ENCODE measurements at places on chromosomes 7 and 10. TPM values are rescaled to one million over a fixed set of nuclear protein-coding genes. Genes with fewer than 3 reads are reported as not detected.

Gene AMZ1
- 0.88 TPM for total RNA-seq

Gene HSPB1
- total RNA-seq = 1,479 TPM

Gene ANKRD1
- 1,980 TPM for total RNA-seq

Gene SEMA3E
- total RNA-seq = 0.23 TPM

Gene MEST
- 18.4 TPM for total RNA-seq

Gene BAZ1B
- total RNA-seq = 48.3 TPM

Gene CALHM3
- total RNA-seq = not detected

Gene MALRD1
- total RNA-seq = 2.2 TPM

Gene CLEC5A
- 0.33 TPM for total RNA-seq

Gene CYP26A1
- total RNA-seq = not detected

Gene TDRD1
- 0.85 TPM for total RNA-seq

Gene WNT8B
- not detected for total RNA-seq

Gene GBX1
- not detected for total RNA-seq

Gene HABP2
- total RNA-seq = not detected

Gene HOXA1
- not detected for total RNA-seq

Gene CLCN1
- total RNA-seq = not detected

Gene NKX2-3
- not detected for total RNA-seq

Gene HEPACAM2
- not detected for total RNA-seq

Gene AKR1C8
- total RNA-seq = 0.31 TPM

Gene SFTPA1
- not detected for total RNA-seq

Gene UTF1
- total RNA-seq = not detected

Gene SUGCT
- total RNA-seq = 10.3 TPM

Gene GIMAP1
- 3.3 TPM for total RNA-seq

Gene CREB5
- total RNA-seq = 10.8 TPM

Gene HDAC9
- 22.6 TPM for total RNA-seq

Data from right cardiac atrium (tissue), 5 donors.